HCEC 1CT (cell line): ENCODE measurements at places on chromosomes 5 and 9.

DNA sequence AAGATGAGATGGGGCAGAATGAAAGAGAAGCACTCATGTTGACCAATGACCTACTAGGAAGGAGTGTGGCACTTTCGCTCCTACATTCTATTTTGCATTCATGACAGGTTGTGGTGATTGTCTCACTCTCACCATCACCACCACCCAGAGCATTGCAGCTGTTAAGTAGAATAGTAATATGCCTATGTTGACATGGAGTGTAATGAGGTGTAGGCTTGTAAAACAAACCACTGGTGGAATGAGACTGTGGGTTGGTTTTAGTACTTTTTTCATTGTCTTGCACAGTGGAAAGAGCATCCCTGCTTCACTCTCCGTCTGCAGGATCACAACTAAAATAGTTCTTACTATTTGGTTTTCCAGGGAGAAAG lies 516.7 kb downstream of the NTRK2 start:
- no peak for DNase-seq

- DNase-seq = no peak
Observed at GRCh38 chr5:133697536-133698258, 85.4 kb upstream of the FSTL4 start.

DNA sequence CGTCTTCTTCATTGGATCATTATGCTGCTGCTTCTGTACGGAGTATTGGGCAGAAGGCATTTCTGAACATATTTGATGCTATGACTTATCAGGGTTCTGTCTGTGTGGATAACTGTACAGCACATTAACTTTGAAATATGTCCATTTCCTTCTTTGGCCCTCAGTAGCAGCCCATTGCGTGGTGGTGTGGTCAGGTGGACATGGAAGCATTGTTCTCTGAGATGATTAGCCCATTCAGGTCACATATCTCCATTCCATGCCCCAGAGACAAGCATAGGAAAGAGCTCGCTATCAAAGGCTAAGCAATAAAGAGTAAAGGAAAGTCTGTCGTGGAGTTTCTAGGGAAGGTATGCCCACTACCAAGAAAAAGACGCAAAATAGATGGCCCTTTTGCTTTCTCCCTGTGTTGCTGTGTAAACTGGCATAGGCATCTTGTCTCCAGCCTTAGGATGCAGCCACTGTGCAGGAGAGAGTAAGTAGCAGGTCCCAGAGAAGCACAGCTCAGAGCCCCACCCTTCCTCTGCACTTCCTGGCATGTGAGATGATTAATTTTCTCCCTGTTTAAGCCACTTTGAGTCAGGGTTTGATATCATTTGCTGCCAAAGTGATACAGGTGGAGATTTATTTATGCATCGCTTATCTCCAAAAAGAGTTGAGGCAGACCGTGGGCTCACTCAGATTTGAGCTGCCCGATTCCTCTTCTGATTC lies 221.9 kb downstream of the PDZD2 start:
- DNase-seq = no peak

- DNase-seq = no peak
Observed at GRCh38 chr9:19640014-19640413, 148.8 kb downstream of the SLC24A2 start.

- no peak for DNase-seq
Observed at GRCh38 chr5:165576678-165577275, 2071.4 kb downstream of the MAT2B start.

DNA sequence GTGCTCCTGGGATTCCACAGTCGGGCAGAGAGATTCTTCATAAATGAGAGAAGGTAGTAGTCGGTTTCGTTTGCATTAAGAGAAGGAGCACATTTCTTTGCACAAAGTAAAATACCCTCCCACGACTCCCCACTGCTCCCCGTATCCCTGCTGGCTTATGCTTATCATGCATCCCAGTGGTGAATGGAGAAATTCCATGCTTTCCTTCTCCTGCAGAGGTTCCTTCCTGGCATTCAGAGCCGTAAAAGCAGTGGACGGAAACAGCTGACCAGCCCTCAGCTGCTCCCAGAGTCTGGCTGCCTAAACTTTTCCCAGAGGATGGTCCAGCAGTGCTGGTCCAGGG lies 93.1 kb downstream of the C9orf152 start:
- DNase-seq = no peak

DNA sequence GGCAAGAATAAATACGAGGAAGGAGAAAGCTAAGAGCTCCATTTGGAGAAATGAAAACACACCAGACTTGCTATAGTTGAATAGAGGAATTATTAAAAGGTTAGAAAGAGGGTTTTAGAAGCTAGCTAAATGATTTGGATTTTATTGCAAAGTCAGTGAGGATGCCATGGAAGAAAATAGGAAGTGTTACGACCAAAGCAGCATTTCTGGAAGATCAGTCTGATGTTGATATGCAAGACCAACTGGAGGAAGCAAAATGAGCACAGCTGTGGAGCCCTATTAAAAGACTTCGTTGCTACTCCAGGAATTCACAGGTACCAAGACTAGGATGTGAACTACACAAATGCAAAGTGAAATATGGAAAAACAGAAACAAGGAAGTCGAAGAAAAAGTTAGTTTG lies 2.1 kb downstream of the DHX29 start:
- DNase-seq = no peak

DNA sequence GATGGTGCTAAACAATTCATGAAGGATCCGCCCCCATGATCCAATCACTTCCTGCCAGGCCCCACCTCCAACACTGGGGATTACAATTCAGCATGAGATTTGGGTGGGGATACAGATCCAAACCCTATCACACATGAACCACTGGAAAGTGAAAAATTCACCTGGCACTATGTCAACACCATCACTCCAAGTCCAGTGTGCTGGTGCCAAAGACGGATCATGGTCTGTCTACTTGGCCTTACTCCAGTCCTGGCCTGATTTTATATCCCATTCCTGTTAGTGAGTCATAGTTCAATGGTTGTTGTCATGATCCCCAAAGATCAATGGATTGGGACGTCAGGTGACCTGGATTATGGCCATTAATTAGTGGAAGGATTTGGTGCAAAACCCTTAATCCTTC lies 147.4 kb upstream of the RPS23 start:
- no peak for DNase-seq

DNA sequence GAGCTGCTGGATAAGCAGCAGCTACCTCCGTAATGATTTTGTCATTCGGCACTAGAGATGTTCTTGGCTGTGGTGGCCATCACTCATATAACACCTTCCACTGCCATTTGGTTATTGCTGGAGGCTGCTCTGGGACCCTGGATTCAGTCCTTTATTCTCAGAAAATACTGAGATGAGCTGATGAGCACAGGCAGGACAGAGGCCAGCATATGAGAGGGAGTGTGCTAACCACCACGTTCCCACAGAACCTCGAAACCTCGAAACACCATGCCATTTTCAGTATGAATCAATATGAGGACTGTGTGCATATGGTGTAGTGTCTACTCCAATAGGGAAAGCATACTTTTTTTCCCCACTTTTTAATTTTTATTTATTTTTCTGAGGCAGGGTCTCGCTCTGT lies 56.6 kb downstream of the ADAM19 start:
- DNase-seq = no peak

DNA sequence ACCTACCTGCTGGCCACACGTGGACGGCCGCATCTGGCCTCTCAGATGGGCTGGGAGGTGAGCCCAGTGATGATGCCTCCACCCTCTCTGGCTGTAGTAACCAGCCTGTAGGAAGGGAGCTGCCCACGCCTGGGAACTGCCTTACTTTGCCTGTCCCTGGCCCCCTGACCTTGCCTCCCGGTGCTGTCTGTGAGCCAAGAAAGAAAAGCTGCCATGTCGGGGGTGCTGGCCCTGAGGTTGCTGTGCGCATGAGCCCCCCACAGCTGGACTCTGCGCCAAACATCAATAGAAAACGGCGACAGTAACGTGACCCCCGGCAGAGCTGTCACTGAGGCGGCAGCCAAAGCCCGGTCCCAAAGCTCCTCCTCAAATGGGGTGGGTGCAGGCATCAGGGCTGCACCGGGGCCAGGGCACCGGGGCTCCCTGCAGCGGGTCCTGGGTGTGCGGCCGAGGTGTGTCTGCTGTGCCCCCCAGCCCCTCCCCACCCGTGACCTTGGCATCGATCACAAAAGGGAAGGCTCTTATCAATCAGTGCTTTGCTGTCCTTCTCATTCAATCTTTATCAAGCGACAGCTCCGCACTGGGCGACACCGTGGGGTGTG lies 15.3 kb upstream of the SLC9A3 start:
- DNase-seq = no peak

GRCh38 chr5:151483647-151484046 lies 36.2 kb downstream of the SLC36A1 start:
- DNase-seq = no peak

DNA sequence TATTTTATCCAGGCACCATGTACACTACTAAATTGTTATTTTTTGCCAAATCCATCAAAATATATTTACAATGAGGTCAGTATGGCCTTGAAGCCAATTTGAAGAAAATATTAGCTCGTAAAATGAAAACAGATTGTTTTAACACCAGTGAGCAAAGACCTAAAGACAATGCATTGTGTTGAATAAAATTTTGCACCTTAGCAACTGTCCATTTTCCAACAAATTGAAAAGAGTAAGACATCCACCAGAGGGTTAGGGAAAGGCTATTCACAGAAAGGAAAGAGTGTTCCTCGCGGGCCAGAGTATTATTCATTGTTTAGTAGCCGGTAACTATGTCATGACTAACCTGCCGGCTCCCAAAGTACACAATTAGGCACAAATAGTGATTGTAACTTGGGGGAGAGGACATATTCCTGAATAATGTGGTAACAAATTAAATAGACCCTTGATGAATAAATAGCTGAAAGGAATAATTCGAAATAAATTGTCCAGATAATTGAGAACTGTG lies 213.3 kb downstream of the DNAH5 start:
- no peak for DNase-seq

GRCh38 chr5:121982146-121982892 lies 20.5 kb downstream of the SRFBP1 start:
- DNase-seq = peak; percentile 31

DNA sequence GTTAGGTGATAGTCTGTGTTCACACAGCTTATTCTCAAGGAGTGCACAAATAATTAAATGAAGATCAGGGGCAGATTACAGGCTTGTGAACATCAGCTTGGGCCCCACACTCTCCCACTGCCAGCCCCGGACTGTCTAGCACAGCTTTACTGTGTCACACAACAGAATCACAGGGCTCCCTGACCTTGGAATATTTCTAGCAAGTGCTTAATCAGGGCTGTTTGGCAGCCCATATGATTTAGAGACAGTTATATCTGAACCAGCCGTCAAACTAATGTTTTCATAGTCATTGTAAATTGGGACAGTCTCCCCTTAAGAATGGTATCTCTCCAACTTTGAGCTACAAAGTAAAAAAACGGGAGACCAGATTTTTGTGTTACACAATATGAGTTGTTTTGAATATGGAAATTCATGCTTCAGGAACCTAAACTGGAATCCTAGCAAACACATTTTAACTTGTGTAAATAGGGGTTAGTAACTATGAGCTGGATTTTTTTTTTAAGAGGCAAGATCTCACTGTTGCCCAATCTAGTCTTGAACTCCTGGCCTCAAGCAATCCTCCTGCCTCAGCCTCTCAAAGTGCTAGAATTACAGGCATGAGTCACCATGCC lies 517.6 kb downstream of the BNC2 start:
- peak; percentile 89 for DNase-seq

- DNase-seq = no peak
Observed at GRCh38 chr9:86818636-86819035, 128.7 kb downstream of the GAS1 start.

DNA sequence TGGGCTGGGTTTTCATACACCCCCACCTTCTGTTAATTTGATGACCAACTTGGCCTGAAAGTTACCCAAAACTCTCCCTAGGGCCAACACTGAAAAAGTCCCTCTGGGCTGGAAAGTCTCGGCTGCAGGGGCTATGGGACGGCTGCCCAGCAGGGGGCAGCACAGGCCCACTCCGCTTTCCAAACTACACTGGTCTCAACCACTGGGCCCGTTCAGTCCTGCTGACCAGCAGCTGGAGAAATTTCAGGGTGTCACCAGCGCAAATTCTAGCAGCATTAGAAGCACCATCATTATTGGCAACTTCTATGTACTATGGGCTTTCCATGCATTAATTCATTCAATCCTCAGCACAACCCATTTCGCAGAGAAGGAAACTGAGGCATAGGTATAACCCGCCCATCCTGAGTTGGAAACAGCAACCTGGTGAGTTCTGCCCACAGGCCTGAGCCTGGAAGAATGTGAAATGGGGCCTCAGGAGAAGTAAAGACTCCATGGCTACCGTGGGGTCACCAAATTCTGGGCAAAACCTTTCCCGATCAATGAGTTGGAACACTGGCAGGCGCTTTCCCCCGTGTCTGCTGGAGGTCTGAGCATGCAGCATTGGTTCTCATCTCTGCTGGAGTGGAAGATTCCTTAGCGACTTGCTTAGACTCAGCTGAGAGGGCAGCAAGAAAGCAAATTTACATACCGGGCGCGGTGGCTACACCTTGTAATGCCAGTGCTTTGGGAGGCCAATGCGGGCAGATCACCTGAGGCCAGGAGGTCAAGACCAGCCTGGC lies 9.7 kb downstream of the ORM2 start:
- peak; percentile 62 for DNase-seq

- peak; percentile 32 for DNase-seq
Observed at GRCh38 chr5:131302506-131302905, 38.7 kb downstream of the CDC42SE2 start.

- DNase-seq = no peak
Observed at GRCh38 chr5:82911910-82912309, 165.3 kb downstream of the TMEM167A start.

DNA sequence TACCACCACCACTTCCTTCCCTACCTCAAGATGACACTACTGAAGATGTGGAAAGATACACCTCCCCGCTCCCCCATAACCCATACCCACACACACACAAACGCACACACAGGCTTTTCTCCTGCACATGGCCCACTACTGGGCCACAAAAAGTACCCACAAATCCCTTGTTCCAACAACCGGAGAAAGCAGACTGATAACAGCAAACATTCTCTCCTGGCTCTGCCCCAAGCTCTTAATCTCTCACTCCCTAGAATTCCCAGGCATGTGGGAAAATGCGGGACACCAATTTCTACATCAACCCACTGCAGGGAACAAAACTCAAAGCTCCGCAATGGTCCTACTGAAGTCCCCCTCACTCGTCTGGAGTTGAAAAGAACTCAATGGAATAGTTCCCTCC lies 611.0 kb upstream of the KLF4 start:
- DNase-seq = no peak

- DNase-seq = no peak
Observed at GRCh38 chr9:129894120-129894823, 59.0 kb downstream of the USP20 start.

GRCh38 chr9:112012026-112012902 lies 115.7 kb downstream of the UGCG start:
- DNase-seq = peak; percentile 94
